ENCODE measurements at places on chromosomes 12 and 14. TPM values are rescaled to one million over a fixed set of nuclear protein-coding genes. Genes with fewer than 3 reads are reported as not detected.

- H3K4me1 ChIP-seq: no peaks in the 10 kb centered on the region
- DNase-seq: peak; percentile 69
- H3K27me3 ChIP-seq: no peaks in the 10 kb centered on the region
- no peak overlapping the region for H3K4me3 ChIP-seq
Observed at GRCh38 chr14:55354500-55354899, 57.1 kb downstream of the ATG14 start.

DNA sequence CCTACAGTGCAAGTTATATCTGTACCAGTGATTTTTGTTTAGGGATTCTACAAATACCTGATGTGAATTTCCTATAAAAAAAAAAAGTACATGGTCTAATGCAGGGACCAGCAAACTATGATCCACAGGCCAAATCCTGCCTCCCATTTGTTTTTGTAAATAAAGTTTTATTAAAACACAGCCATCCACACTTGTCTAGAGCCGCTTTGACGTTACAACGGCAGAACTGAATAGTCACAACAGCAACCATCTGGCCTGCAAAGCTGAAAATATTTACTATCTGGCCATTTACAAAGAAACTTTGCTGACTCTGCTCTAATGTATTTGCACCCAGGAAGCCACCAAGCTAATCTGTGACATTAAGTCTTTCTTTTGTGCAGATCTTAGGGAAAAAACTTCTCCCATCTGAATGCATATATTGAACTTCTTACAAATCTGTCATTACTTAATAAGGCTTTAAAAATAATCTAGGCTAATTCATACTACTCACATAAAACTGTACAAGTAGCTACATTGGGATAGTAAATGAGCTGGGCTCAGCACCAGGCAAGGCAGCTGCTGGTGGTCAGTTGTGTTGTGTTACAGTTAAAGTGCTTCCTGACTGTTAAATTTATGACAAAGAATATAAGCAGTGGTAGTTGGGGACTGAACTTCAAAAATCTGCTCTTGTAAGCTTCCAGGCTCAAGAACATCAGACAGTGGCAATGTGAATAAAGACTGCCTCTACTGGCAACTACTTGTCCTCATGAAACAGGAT lies 303.3 kb downstream of the MED13L start:
- DNase-seq: no peak
- H3K4me3 ChIP-seq: no peak overlapping the region
- no peaks in the 10 kb centered on the region for H3K27me3 ChIP-seq
- no peak overlapping the region for H3K27ac ChIP-seq
- H3K36me3 ChIP-seq: peaks cover 63% of the 10 kb centered on the region

GRCh38 chr12:124557518-124558223 lies 9.7 kb downstream of the NCOR2 start:
- peaks cover 40% of the 10 kb centered on the region for H3K4me1 ChIP-seq
- no peak overlapping the region for H3K4me3 ChIP-seq
- no peaks in the 10 kb centered on the region for H3K27me3 ChIP-seq
- no peaks in the 10 kb centered on the region for H3K36me3 ChIP-seq
- no peak overlapping the region for H3K27ac ChIP-seq

DNA sequence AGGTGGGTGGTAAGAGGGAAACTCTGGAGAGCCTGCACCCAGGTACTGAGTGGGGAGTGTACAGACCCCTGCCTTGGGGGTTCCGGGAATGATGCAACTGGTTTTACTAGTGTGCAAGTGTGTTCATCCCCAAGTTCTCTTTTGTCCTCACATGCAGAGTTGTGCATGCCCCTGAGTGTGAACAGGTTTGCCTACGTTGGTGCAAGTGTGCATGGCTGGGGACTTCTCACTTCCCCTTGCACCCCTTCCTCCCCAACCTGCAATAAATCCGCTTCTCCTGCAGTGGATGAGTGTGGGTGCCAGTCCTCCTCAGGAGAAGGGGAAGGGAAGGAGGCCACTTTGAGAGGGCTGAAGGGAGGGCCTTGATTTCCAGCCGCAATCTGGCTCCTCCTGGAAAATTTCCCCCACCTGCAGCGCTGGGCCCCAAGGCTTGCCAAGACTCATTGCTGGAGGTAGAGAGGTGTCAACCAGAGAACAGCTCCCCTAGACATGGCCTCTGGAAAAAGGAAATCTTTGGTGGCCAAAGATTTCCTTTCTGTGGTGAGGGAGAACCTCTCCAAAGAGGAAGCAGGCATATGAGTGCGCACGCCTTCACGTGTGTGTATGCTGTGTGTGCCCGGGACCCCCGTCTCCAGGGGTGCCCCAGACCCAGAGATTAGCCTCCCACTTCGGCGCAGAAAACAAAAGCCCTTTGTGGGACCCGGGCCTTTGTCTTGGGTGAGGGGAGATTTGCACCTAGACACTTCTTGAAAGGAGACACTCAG lies 5.5 kb downstream of the AQP2 start:
- no peak overlapping the region for H3K27ac ChIP-seq
- no peak overlapping the region for H3K4me3 ChIP-seq
- no peaks in the 10 kb centered on the region for H3K27me3 ChIP-seq
- no peaks in the 10 kb centered on the region for H3K36me3 ChIP-seq
- DNase-seq: no peak
- H3K4me1 ChIP-seq: peaks cover 7% of the 10 kb centered on the region

DNA sequence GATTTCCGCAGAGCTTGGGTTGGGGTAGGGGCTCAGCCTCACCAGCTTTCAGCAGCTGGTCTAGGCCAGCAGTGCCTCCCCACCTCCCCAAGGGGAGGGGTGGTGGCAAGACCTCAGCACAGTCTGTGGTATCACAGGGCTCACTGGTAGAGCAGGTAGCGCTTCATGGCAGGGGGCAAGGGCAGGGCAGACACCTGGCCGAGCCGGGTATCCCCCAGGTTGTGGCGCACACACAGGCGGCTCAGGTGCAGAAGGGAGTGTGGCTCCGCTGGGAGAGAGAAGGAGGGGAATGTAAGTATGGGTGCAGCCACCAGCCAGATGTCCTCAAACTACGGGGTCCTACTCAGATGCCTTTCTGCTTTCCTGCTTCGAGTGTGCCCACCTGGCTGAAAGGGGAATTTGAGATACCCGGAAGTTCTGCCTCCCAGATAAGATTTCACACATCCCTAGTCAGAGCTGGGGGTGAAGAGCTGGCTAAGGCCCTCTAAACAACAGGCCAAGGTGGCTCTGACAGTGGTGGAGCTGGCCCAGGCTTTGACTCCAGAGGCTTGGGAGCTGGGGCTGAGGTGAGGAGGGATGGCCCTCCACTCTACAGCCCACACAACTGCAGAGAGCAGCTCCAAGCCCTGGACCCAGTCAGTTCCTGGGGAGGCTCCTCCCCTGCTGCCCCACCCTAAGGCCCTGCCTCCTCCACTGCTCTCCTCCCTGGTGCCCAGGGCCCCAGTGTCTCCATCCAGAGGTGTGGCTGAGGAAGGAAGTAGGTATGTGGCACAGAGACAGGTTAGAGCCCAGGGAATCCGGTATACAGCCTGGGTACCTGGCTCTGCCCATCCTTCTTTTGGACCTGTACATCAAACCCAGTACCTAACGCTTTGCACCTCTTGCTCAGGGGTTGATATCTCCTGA lies 1.8 kb downstream of the SPSB2 start:
- peak overlapping the region; percentile 85 for H3K27ac ChIP-seq
- DNase-seq: no peak
- H3K36me3 ChIP-seq: peaks cover 19% of the 10 kb centered on the region
- H3K4me1 ChIP-seq: peaks cover 37% of the 10 kb centered on the region
- peak overlapping the region; percentile 82 for H3K4me3 ChIP-seq

DNA sequence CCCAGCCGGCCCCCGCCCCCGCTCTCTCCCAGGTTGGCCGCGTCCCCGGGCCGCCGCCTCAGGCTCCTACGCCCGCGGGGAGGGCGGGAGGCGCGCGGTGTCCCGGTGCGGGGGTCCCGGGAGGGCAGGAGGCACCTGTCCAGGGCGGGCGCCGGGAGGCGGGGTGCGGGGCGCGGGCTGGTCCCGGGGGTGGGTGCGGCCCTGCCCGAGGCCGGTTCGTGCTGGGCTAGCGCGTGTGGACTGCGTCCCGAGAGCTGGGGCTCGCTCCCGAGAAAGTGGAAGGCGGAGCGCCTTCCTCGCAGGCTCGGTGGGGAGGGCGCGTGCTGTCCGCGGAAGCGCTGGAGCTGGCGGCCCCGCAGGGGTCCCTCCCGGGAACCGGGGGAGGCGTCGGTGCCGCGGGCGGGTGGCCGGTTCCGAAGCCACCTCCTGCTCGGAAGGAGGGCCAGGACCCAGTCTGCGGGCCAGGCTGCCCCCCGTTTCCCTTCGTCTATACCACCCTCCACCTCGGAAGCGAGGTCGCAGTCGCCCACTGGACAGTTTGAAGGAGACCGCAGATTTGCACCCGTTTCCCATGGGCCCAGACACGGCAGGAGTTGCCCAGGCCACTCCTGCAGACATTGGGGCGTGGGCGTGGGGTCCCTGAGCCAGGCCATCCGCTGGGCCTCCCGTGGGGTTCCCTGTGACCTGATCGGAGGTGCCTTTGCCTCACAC lies 636 bp downstream of the ZFYVE21 start:
- no peak for DNase-seq
- no peaks in the 10 kb centered on the region for H3K36me3 ChIP-seq
- H3K27me3 ChIP-seq: no peaks in the 10 kb centered on the region

GRCh38 chr14:95362138-95362494 lies 42.4 kb upstream of the CLMN start:
- DNase-seq: peak; percentile 27
- H3K36me3 ChIP-seq: no peaks in the 10 kb centered on the region
- H3K27me3 ChIP-seq: peaks cover 8% of the 10 kb centered on the region
- no peak overlapping the region for H3K27ac ChIP-seq

GRCh38 chr12:21941506-21942376 lies 515 bp upstream of the ABCC9 start:
- no peaks in the 10 kb centered on the region for H3K27me3 ChIP-seq
- DNase-seq: no peak
- H3K27ac ChIP-seq: peak overlapping the region; percentile 79
- no peaks in the 10 kb centered on the region for H3K4me1 ChIP-seq
- no peaks in the 10 kb centered on the region for H3K36me3 ChIP-seq

DNA sequence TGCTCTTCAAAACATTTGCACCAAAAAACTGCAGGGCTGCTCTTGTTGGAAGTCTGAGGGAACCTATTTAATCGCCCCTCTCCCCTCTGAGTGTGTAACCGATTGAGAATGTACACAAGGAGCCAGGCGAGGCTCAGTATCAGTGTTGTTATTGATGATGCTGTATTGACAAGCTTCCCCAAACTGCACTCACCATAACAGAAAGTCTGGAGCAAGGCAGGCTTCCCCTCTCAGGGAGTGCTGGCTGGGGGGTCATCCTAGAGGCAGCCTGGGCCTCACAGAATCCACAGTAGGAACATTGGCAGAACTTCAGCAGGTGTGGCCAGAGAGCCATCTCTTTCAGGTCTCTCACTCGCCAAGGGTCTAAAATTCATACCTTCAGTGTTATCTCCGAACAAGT lies 58.1 kb upstream of the TUNAR start:
- H3K27ac ChIP-seq: no peak overlapping the region
- no peak overlapping the region for H3K4me3 ChIP-seq
- H3K36me3 ChIP-seq: no peaks in the 10 kb centered on the region
- no peaks in the 10 kb centered on the region for H3K4me1 ChIP-seq
- peak; percentile 8 for DNase-seq

KLHDC1 gene
- not detected for total RNA-seq

SNRNP35 gene
- 5.9 TPM for total RNA-seq

TMTC1 gene
- total RNA-seq: 176 TPM

PIANP gene
- total RNA-seq: not detected

PELI2 gene
- 17.1 TPM for total RNA-seq

TDRD9 gene
- total RNA-seq: 1.4 TPM

REP15 gene
- total RNA-seq: not detected

Data from ascending aorta (tissue), 2 donors.